ENCODE measurements at places on chromosomes 16 and 17.
A peak's percentile ranks its signal among the peaks of the same experiment; 100 is the strongest.

DNA sequence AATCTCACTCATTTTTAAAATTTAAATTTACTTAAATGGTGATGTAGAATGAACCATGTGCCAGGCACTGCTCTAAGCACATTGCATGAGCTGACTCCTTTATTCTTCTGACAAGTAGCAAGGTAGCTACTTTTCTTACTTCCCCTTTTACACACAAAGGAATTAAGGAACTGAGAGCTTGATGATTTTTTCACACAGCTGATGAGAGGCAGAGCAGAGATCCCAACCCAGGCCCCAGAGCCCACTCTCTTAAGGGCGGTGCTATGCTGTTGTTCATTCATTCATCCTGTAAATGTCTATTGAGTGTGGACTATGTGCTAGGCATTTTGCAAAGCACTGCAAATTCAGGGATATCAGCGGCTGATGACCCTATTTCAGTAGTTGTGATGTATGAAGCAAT lies 17.9 kb downstream of the SEC14L5 start:
- no peak for DNase-seq

GRCh38 chr16:3717235-3718018 lies at the start of gene TRAP1:
TSS of gene TRAP1 (minus strand) at chr16:3717524. CDS start at chr16:3717508, 16 bp downstream.
- peak; percentile 51 for DNase-seq

DNA sequence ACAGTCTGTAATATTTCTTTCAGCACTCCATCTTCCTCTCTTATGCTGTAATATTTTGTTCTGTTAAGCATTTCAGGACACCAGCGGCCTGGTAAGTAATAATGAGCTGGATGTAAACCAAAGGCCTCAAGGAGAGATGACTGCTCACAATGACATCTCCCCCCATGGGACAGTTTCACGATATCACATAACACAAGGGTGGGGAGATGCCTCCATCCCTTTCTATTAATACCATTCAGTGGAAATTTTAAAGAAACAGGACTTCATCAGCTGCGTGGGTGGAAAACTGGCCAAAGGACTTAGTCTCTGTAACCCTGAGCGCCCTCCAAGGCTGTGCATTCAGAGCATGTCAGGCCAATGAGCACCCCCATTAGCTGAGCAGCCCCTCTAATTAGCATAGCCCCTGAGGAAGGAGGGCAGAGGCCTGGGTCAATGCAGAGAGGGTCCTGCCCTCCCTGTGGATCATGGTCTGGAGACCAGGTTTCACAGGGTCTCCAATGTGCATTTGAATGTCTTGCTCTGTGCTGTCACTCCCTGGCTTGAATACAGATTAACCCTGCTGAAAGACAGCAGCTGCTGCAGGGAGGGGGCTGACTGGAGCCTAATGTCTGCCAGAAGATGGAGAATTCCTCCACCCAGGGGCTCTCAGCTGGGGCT lies 156.4 kb downstream of the HS3ST2 start:
- DNase-seq: no peak

DNA sequence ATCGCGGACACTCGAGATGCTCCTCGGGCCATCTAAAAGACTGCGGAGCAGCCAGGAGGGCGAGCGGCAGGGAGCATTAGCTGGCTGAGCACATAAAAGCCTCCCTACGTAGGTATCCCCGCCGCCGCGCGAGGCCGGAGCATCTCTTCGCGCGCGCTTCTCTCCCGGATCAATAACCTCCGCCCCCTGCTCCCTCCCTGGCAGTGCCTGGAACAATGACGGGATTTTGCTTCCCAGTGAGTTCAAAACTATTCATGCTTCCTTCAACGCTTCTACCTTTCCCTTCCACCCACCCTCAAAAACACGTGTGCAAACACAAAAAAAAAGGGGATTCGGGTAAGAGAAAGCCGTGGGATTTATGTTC lies 984 bp downstream of the CENPV start:
- no peak for DNase-seq

DNA sequence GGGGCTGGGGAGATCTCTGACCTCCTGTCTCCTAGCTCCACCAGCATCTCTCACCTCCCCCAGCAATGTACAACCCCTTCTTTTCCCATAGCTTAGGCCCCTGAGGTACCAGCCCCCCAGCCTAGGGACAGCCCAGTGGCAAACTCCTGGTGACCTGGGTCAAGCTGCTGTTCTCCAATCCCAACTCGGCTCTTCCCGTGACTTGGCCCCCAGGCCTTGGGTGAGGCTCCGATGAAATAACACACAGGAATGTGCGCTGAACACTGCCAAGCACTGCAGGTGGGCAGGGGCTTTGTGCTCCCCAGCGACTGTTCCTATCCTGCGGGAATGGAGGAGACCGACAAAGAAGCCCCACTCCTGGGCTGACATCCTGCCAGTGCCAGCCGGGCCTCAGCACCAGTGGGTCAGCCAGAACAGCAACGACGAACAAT lies 63.7 kb upstream of the AMZ2 start:
- DNase-seq: no peak

Data from cortex of kidney (tissue), 1 donor.